HFFc6 (cell line): ENCODE measurements at places on chromosomes 12 and 14. TPM values are rescaled to one million over a fixed set of nuclear protein-coding genes. Genes with fewer than 3 reads are reported as not detected.

- peak; percentile 3 for DNase-seq
These were observed 38.3 kb downstream of the SSPN start for GRCh38 chr12:26233631-26234030.

Gene C12orf56
- total RNA-seq = not detected in 3 replicates

DNA sequence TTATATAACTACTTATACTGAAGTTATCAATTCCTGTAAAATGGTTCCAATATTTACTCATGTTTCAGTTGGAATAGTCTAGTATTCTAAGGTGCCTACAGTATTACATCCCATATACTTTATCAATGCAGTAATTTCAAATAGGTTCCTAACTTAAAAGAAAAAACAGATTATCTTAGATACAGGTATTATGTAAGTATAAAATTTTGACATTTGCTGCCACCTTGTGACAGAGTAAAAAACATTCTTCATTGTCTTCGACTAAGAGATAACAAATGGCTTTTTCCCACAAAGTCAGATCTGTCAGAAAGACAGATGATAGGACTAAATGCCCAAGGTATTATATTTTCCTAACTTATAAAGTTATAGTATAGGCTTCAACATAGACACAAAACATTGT, 78.7 kb downstream of the TXNDC16 start:
- peak; percentile 21 for DNase-seq

DNA sequence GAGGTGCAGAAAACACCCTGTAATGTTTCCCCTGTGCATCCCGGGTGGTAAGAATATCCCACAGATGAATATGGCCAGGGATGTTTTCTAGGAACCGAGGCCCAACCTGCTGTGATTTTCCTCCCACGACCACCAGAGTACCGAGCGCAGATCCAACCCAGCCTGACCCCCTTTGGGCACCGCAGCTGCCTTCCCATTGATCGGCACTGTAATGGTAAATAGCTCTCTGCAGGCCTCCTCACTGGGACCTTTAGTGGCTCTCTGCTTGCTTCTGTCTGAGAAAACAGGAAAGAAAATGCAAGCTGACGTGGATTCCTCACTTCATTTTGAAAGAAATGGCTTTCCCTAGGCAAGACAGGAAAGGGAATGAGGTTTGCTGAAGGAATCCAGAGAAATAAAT, 2.4 kb upstream of the RAB15 start:
- no peak for DNase-seq

Gene LRP6
- 26.9 to 29.2 TPM (median 28.0 TPM) in 3 replicates for total RNA-seq

- DNase-seq = no peak
These were observed 218.4 kb upstream of the C14orf180 start for GRCh38 chr14:104361101-104361591.
